GOT3 (cell line): ENCODE measurements at places on chromosomes 7 and 10.

GRCh38 chr10:127872871-127873600 is 19.7 kb downstream of the CLRN3 start:
- no peak for DNase-seq

DNA sequence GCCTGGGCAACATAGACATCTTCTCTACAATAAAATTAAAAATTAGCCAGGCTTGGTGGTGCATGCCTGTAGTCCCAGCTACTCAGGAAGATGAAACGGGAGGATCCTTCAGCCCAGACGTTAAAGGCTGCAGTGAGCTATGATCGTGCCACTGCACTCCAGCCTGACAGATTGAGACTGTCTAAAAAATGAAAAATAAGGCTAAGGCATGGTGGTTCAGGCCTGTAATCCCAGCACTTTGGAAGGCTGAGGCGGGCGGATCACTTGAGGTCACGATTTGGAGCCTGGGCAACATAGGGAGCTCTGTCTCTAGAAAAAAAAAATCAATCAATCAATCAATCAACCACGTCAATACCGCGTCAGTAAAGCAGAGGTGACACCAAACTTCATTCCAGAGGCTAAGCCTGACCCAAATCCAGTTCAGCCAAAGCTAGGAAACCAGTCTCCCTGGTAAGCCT is 31.1 kb downstream of the MRPS24 start:
- DNase-seq: no peak

GRCh38 chr10:80191589-80192270 is 13.6 kb downstream of the ANXA11 start:
- no peak for DNase-seq

GRCh38 chr10:78529262-78529661 is 495.6 kb downstream of the RPS24 start:
- no peak for DNase-seq

DNA sequence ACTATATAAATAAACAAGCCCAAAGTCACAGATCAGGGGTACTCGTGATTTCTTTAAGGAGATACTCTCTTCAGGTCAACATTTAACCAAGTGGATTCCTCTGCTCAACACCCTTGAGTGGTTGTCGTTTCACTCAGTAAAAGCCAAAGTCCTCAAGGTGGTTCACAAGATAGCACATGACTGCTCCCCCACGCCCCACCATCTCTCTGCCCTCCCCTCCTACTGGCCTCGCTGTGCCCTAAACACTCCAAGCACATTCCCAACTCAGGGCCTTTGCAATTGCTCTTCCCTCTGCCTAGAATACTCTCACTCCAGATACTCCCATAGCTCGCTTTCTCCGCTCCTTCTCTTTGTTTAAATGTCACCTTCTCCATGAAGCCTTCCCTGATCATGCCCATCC is 72.1 kb upstream of the FHIP2A start:
- DNase-seq: no peak

DNA sequence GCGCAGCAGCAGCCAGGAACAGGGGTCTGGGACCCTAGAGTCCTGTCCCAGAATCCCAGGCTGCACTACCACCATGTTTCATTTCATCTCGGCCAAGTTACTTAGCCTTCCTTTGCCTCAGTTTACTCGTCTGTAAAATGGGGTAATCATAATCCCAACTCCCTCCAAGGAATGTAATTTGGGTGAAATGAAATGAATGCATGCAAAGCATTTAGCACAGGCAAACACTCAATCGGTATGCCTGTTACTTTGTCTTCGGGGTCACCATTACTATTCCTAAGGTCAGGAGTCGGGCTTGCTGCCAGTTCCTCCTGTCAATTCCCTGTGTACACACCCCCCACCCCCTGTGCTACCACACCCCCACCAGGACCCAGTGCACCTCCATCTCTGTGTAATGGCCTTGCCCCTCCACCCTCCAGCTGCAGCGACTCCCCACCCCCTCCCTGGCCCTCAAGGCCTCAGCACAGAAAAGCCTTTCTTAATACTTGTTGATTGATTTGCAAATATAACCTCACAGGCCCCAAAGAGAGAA is 1.7 kb downstream of the TNS3 start:
- DNase-seq: no peak

DNA sequence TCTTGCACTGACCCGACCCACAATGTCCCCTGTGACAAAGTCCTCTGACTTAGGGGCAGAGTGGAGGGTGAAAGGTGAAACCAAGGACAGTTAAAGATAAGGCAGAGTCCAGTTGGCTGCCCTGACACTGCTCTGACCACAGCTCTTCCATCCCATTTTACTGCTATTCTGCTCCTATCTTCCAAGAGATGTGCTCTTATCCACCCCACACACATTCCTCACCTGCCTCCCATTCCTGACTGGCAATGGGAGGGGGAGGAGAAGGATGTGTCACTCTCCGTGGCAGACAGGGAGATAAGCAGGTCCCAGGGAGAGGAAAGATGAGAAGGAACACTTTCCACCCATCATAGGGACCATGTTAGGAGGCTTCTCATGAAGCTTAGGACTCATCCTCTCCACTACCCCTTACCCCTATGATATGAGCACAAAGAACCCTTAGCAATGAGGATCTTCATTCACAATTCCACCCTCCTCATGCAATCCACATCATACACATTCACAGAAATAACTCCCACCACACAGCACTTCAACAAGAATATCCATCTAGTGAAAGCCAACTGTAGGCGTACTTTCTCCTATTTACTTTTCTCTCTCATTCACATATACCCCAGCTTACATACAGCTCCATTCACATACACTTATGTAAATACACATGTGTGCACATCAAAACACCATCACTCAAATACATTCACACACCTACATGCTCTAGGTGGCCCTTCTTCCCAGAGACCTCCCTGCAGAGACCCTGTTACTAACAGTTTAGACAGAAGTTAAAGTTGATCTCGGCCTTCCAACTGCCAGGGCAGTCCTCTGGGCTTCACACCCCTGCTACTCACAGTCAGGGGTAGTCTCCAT is 6.6 kb downstream of the SYNPO2L start:
- no peak for DNase-seq

GRCh38 chr10:35251373-35252100 is 84.8 kb upstream of the CCNY start:
- DNase-seq: no peak

GRCh38 chr7:64541438-64542359 is 21.2 kb downstream of the ZNF680 start:
- no peak for DNase-seq

- no peak for DNase-seq
Measured at GRCh38 chr7:42453931-42454361, 216.9 kb upstream of the GLI3 start.

DNA sequence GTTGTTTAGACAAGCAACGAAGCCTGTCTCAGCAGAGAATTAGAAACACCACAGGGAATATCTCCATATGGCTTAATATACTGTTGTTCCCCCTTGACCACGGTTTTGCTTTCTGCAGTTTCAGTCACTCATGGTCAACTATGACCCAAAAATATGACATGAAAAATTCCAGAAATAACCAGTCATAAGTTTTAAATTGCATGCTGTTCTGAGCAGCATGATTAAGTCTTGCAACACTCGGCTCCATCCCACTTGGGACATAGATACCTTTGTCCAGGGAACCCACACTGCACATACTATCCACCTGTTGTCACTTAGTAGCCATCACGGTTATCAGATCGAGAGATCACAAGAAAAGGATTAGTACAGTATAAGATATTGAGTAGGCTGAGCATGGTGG is 60.7 kb upstream of the FOXK1 start:
- no peak for DNase-seq

GRCh38 chr7:102434039-102434486 is 688 bp downstream of the ORAI2 start:
- DNase-seq: no peak
